ENCODE measurements at places on chromosomes 11 and 22.
A peak's percentile ranks its signal among the peaks of the same experiment; 100 is the strongest.

GRCh38 chr11:69670158-69670845 is 4.9 kb downstream of the LTO1 start:
- peak; percentile 78 for DNase-seq

- DNase-seq = no peak
These were observed 20.1 kb downstream of the OOSP3 start for GRCh38 chr11:59898650-59899049.

- no peak for DNase-seq
These were observed 3.0 kb upstream of the SCGB2A1 start for GRCh38 chr11:62205441-62205840.

DNA sequence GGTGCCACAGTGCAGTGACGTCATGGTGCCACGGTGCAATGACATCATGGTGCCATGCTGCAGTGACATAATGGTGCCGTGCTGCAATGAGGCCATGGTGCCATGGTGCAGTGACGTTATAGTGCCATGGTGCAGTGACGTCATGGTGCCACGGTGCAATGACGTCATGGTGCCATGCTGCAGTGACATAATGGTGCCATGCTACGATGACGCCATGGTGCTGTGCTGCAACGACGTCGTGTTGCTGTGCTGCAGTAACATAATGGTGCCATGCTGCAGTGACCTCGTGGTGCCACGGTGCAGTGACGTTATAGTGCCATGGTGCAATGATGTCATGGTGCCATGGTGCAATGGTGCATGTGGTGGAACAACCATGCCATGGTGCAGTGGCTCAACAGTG is 45.3 kb downstream of the DHCR7 start:
- no peak for DNase-seq

DNA sequence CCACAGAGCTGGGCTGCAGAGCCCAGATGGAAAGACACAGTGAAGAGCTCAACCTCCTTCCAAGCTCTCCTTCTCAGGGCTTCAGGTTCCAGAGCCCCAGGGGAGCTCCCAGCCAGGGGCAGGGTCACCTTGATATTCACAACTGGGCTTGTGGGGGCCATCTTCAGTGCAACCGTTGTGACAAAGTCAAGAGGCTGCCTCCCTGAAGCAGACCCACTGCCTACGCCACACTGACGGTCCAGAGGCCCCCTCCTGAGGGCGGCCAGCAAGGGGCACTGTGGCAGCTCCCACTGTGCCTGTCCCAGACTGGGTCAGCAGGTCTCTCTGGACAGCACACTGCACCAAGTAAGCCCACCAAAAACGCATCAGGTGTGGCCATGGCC is 84.1 kb downstream of the DGCR2 start:
- no peak for DNase-seq

- DNase-seq = peak; percentile 63
These were observed 668 bp downstream of the MADD start for GRCh38 chr11:47270331-47271271.

Measured in fibroblast of skin of right biceps (primary cell).